ENCODE measurements at places on chromosomes 7 and 10.

DNA sequence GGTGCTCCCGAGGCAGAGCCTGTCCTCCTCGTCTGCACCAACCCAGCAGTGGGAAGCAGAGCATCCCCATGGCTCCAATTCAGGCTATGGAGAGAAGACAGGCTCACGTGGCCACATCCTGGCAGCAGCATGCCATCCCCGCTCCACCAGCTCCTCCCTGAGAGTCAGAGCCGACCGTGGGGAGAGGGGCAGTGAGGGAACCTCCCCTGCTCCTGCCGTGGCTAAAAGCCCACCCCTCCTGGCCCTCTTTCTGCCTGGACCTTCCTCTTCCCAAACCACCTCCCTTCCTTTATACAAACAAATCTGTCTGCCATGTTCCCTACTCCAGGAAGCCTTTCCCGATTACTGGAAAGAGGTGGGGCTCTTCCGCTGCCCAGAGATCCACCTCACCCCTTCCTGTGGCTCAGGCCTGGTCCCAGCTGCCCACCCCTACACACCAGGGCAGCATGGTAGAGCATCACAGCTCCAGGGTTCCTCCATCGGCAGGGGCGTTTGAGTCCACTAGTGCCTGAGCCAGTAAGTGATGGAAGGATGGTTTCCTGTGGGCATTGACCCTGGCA is 10.8 kb upstream of the AQP1 start:
- no peak for DNase-seq

- no peak for DNase-seq
These were observed 107.6 kb upstream of the ZNF92 start for GRCh38 chr7:65265933-65266519.

DNA sequence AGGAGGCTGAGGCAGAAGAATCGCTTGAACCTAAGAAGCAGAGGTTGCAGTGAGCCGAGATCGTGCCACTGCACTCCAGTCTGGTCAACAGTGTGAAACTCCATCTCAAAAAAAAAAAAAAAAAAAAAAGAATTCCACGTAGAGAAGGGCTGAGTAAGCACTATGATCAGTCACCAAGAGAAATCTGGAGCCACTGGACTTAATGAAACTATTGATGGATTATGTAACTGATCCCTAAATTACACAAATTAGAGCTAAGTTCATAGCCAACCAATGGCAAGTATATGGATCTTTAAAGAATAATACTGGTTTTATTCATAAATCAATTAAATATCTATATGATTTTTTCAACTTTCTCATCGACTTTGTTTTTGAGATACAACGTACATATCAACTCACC is 72.2 kb upstream of the ABLIM1 start:
- DNase-seq: no peak

DNA sequence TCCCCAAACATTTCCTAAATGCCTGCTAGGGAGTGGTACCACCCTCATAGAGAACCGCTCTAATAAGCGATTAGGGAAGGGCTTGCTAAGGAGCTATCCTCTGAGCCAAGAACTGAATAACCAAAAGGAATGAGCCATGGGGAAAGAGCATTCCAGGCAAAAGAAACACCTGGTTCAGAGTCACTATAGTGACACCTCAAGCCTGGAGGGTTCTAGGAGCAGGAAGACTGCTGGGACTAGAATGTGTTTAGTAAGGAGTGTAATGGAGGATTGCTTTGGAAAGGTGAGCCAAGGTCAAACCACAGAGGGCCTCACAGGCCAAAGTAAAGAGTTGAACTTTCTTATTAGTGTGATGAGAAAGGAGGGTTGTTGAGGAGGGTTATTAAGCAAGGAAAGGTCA is 38.7 kb upstream of the NRBF2 start:
- DNase-seq: no peak

DNA sequence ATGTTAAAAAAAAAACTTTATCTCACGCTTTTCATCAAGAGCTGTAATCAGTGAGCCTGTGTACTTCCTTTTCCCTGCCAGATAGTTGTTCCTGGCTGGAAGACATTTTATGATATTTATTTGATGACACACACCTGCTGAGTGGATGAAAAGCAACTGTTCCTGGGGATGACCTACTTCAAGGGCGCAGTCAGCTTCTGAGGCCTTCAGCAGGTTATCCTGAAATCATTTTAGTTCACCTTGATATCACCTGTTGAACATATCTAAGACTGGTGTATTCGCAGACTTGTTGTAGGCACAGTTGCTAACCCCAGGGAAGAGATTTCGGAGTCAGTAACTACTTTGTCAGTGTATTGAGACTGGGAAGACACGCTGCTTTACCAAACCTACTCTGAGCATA is 234.5 kb upstream of the TCF7L2 start:
- DNase-seq: no peak

DNA sequence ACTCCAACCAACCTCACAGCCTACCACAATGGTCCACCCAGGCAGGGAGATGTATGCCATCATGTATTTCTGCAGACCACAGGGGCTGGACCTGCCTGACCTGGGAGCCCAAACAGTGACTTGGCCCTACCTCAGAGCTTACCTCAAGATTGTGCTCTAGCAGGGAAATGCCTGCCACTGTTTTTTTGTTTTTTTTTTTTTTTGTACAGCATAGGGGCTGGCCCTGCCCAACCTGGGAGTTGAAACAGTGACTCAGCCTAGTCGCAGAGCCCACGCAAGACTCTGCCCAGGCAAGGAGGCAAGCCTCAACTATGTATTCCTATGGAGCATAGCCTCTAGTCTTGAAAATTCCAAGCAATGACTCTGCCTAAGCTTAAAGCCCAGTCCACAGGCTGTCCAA is 39.3 kb upstream of the CDK6 start:
- no peak for DNase-seq

DNA sequence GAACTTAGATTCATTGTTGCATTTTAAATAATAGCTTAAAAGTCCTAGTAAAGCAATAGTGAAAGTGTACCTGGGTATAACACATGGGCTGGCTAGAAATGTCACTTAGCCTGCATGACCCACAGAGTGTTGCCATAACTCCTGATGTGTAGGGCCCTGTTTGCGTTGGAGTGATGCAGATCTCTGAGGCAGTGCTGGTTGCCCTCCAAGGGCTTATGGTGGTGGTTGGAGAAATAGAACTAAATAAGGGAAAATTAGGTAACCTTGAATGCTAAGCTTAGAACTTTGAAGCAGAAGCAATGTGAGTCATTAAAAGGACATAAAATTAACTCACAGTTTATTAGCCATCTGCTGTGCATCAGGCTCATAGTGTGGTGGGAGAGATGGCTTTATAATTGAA is 105.7 kb downstream of the CCNY start:
- no peak for DNase-seq

- DNase-seq: no peak
These were observed 58.0 kb upstream of the ELN start for GRCh38 chr7:73969991-73970390.

- no peak for DNase-seq
These were observed 478.7 kb downstream of the INHBA start for GRCh38 chr7:41224063-41224763.

DNA sequence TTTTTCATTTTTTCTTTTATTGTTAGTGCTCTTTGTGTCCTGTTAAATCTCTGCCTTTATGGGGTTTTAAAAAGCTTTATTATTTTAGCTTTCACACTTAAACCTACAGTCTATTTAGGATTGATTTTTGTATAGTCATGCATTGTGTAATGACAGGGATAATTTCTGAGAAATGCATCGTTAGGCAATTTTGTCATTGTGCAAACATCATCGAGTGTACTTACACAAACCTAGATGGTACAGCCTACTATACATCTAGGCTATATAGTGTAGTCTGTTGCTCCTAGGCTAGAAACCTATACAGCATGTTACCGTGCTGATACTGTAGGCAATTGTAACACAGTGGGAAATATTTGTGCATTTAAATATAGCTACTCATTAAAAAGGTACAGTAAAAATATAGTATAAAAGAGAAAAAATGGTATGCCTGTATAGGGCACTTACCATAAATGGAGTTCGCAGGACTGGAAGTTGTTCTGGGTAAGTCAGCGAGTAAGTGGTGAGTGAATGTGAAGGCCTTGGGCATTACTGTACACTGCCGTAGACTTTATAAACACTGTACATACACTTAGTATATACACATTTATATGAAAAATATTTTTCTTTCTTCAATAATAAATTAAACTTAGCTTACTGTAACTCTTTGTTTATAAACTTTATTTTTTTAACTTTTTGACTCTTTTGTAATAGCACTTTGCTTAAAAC is 16.0 kb downstream of the UBE2D1 start:
- DNase-seq: no peak

DNA sequence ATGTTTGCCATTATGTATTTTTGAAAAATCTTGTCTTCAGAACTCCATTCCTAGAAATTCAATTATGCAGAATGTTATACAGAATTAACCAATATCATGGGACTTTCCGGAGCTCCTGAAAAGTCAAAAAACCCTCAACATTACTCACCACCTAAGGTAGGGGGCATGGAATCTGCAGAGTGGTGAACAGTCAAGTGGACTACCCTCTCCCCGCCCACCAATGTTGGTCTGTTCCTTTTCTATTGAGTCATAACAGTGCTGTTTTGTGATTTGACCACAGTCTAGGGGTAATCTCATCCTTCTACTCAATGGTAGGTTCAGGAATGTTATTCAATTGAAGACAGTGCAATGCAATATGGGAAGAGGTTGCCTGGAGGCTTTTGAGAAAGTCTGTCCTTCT is 130.5 kb upstream of the HABP2 start:
- DNase-seq: no peak

- no peak for DNase-seq
These were observed 227.0 kb upstream of the AOAH start for GRCh38 chr7:36951257-36951697.

GRCh38 chr7:152424348-152425108 is 11.3 kb downstream of the KMT2C start:
- no peak for DNase-seq

DNA sequence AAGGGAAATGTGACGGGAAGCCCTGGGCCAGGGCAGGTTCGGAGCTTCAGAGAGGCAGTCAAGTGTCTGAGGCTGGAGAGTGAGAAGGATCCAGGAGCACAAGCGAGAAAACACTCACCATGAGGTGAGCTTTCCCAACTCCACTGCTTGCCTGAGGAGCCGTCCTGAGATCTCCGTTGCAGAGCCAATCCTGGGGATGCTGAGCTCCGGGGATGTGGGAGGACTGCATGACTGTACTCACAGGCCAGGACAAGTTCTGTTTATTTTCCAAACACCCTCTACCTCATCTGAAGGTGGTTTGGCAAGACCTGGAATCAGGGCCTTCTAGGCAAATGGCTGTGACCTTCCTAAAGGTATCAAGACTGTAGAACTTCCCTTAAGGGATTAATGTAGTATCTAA is 38.7 kb downstream of the GLI3 start:
- no peak for DNase-seq

- no peak for DNase-seq
These were observed 96.8 kb downstream of the CYTH3 start for GRCh38 chr7:6175645-6176044.

- DNase-seq: peak; percentile 10
These were observed 66.9 kb upstream of the FHIP2A start for GRCh38 chr10:114754445-114755320.

GRCh38 chr10:72311667-72312066 is 37.9 kb downstream of the DDIT4 start:
- no peak for DNase-seq

- no peak for DNase-seq
These were observed 41.6 kb downstream of the PROSER2 start for GRCh38 chr10:11864727-11865126.

DNA sequence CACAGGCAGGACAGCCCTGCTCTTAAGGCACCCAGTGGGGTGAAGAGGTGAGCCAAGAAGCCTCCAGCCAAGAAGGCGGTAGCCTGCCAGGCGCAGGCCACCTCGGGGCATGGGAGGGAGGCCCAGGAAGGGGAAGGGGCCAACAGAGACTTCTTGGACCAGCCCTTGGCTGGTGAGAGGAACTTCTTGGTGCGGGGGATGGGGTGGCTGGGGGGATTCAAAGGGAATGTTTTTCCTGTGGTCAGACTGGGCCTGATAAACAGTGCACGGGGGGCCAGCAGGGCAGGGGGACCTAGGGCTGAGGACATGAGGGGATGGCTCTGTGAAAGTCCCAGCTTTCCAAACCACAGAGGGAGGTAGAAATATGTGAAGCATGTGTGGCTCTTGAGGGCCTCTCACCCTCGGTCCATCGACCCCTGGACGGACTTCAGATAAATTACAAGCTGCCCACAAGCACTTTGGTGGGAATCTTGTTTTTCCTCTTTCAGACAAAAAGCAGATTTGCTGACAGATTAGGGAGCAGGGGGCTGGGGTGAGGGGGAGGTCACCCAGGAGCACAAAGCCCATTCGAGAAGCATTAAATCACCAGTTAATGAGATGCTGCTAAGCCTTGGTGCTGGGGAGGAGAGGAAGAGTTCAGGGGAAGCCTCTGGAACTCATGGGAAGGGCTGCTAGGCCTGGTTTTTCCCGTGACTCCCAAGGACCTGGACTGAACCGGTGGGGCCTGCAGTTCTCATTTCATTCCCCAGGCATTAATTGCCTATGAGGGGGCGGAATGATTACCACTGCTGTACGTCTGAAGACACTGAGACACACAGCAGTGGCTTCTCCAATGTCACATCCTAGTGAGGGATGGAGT is 11.3 kb downstream of the CRYGN start:
- no peak for DNase-seq

- no peak for DNase-seq
These were observed 15.5 kb downstream of the ZNF487 start for GRCh38 chr10:43452356-43452914.

GRCh38 chr7:108246227-108246837 is 116.2 kb upstream of the LAMB4 start:
- DNase-seq: peak; percentile 100

DNA sequence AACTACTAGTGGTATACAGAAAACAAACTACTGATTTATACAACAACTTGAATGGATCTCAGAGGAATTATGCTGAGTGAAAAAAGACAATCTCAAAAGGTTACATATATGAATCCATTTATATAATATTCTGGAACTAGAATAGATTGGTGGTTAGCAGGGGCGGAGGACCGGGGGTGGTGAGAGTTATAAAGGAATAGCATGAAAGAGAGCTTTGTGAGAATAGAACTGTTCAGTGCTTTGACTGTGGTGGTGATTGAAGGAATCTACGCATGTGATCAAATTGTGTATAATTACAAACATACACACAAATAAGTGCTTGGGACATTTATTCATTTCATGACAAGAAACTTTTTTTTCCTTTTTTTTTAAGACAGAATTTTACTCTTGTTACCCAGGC is 19.6 kb downstream of the RAB19 start:
- DNase-seq: no peak

All from kidney glomerular epithelial cell (primary cell).